Activated CD8-positive, alpha-beta T cell treated with anti-CD3 and anti-CD28 coated beads, Interleukin-2, amount 10 ng/mL, durations not matched to agents 7 days and 5 days (primary cell): ENCODE measurements at places on chromosomes 4 and X. TPM values are rescaled to one million over a fixed set of nuclear protein-coding genes. Genes with fewer than 3 reads are reported as not detected.

The FAM53A gene
- 0.45 TPM for total RNA-seq

- DNase-seq, result no peak
- H3K27me3 ChIP-seq, result no peaks in the 10 kb centered on the region
- no peak overlapping the region for H3K27ac ChIP-seq
Measured at GRCh38 chr4:91936311-91936710, 367.5 kb upstream of the GRID2 start.

- H3K4me3 ChIP-seq, result no peak overlapping the region
- H3K27me3 ChIP-seq, result peaks cover 13% of the 10 kb centered on the region
- no peaks in the 10 kb centered on the region for H3K4me1 ChIP-seq
- DNase-seq, result no peak
Measured at GRCh38 chr4:20680736-20681135, 19.5 kb upstream of the PACRGL start.

DNA sequence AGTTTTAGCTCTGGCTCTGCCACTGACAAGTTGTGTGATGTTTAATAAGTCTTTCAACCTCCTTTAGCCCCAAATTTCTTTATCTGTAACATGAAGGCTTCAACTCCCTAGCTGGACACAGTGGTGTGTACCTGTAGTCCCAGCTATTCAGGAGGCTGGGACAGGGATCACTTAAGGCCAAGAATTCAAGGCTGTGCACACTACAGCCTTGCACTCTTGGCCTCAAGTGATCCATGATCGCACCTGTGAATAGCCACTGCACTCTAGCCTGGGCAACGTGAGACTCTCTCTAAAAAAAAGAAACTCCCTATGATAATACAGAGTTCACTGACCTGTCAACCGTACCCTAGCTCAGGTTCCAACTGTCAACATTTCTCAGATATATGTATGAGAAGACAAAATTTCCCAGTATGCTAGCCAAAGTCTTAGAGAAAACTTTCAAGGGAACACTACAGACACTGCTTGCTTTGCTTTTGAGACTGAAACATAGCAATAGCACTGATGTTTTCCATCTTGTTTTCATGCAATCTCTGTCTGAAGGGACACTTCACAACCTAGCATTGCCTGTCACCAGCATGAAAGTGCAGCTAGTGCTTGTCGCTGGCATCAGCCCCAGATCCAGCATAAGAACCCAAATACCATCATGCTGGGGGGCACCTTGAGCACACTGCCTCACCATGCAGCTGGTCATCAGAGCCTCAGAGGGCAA, 51.6 kb upstream of the PTPN13 start:
- no peak overlapping the region for H3K27ac ChIP-seq
- H3K4me3 ChIP-seq, result no peak overlapping the region
- DNase-seq, result no peak
- no peaks in the 10 kb centered on the region for H3K36me3 ChIP-seq

The DUX4 gene
- not detected for total RNA-seq

DNA sequence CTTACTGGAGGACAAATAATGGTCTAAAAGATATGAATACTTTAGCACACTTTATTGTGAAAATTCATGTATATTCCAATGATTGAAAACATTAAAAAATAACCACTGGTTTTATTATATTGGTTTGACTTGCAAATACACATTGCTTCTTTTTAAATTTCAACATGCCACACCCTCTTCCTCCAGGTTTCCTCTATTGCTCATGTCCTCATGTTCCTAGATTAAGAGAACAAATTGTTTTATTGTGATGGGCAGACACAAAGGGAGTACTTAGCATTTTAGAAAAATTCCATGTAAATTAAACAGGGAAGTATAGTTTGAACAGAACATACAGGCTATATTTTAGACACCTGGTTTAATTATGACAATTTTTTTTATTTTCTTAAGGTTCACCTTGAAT, 230.6 kb upstream of the GPRIN3 start:
- H3K4me1 ChIP-seq, result peaks cover 5% of the 10 kb centered on the region
- H3K27ac ChIP-seq, result no peak overlapping the region
- no peak for DNase-seq
- H3K4me3 ChIP-seq, result no peak overlapping the region

- no peak overlapping the region for H3K27ac ChIP-seq
- H3K4me3 ChIP-seq, result no peak overlapping the region
- H3K27me3 ChIP-seq, result no peaks in the 10 kb centered on the region
- peaks cover 4% of the 10 kb centered on the region for H3K36me3 ChIP-seq
- no peak for DNase-seq
- peaks cover 6% of the 10 kb centered on the region for H3K4me1 ChIP-seq
Measured at GRCh38 chrX:148298737-148299136, 201.7 kb upstream of the AFF2 start.

The SHROOM2 gene
- total RNA-seq, result not detected

The HAUS7 gene
- total RNA-seq, result 57.7 TPM

DNA sequence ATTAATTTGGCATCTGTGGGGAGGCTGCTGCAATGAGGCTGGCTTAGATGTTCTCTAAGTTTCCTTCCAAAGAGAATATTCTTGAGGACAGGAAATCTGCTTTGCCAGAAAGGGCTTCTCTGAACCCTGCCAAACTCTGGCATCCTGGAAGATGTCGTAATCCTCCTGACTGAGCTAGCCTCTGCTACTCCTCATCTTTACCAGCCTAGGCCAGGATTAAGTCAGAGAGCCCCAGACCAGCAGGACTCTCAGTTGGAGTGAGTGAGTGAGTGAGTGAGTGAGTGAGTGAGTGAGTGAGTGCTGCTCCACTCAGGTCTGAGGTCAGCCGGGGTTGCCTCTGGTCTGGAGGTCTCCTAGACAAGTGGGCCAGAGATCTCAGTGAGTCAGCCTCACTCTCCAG, 104.9 kb upstream of the SOD3 start:
- no peaks in the 10 kb centered on the region for H3K27me3 ChIP-seq
- no peaks in the 10 kb centered on the region for H3K4me1 ChIP-seq
- no peak overlapping the region for H3K27ac ChIP-seq
- no peak overlapping the region for H3K4me3 ChIP-seq
- DNase-seq, result no peak

GRCh38 chr4:51894059-51894645, 51.2 kb downstream of the DCUN1D4 start:
- no peak for DNase-seq
- no peaks in the 10 kb centered on the region for H3K27me3 ChIP-seq
- H3K36me3 ChIP-seq, result peaks cover 24% of the 10 kb centered on the region
- H3K4me1 ChIP-seq, result peaks cover 23% of the 10 kb centered on the region
- no peak overlapping the region for H3K4me3 ChIP-seq

GRCh38 chr4:127182687-127183086, 450.1 kb upstream of the INTU start:
- H3K27ac ChIP-seq, result no peak overlapping the region
- no peaks in the 10 kb centered on the region for H3K27me3 ChIP-seq
- no peak for DNase-seq
- H3K36me3 ChIP-seq, result no peaks in the 10 kb centered on the region

GRCh38 chr4:2101346-2102044, 42.4 kb downstream of the NAT8L start:
- peaks cover 4% of the 10 kb centered on the region for H3K4me1 ChIP-seq
- no peak for DNase-seq
- H3K27ac ChIP-seq, result no peak overlapping the region
- H3K36me3 ChIP-seq, result peaks cover 7% of the 10 kb centered on the region

DNA sequence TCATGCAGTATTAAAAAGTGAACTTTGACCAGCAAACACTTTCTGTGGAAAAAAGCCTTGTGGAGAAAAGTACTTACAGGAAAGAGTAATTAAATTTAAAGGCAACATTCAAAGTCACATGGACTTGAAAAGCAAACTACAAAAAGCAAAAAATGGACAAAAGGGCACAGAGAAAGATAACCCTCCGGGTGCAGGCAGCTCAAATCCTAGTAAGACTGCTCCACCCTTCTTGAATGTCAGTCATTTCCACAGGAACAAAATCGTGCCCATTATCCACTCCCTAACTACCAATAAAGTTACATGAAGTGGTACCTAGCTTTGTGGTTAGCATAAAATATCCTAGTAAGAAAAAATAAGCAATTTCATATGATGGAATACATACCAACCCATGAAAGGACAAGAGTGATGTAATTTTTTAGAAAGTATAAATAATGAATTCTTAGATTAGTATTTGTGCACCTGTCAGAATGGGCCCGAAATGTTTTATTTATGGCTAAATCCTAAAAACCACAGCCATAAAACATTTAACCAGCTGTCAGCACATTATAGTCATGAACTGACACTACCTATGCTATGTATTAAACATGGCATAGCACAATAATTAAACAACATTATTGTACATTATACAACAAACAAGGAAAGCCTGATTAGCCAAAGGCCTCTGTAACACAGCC, 43.3 kb downstream of the MAML3 start:
- peaks cover 46% of the 10 kb centered on the region for H3K4me1 ChIP-seq
- no peak overlapping the region for H3K27ac ChIP-seq
- peaks cover 3% of the 10 kb centered on the region for H3K27me3 ChIP-seq
